ENCODE measurements at places on chromosomes 7 and 10.

DNA sequence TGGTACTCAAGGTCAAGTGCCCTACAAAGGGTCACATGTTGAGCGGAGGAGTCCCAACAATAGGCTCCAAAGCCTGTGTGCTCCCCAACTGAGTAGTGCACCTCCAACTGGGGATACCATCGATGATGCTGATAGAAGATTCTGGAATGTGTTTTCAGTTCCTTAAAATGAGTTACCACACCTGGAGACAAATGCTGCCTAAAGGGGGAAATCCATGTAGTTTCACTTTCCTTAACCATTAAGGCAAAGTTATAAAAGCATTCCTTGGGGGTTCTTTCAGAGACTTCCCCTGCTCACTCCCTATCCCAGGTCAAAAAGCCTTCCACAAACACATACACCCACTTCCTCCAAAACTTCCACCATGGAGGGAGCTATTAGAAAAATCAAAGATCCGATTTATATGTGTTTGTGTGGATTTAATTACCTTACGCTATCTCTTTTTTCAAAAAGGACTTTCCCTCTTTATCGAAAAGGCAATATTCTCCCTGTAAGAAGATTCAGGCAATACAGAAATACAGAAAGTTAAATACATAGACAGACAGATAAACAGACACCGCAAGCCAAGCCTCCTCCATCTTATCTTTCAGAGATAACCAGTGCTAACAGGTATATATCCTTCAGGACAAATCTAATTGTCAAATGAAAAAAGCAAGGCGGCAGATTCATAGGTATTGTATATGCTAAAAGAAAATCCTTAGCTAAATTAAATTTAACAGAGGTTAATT, 135.9 kb upstream of the ASAH2 start:
- no peak for DNase-seq

- DNase-seq: no peak
These were observed 10.2 kb upstream of the CH25H start for GRCh38 chr10:89217057-89217990.

GRCh38 chr7:115113776-115114175, 191.9 kb downstream of the MDFIC start:
- no peak for DNase-seq

- no peak for DNase-seq
These were observed 12.4 kb upstream of the TCERG1L start for GRCh38 chr10:131323880-131324279.

DNA sequence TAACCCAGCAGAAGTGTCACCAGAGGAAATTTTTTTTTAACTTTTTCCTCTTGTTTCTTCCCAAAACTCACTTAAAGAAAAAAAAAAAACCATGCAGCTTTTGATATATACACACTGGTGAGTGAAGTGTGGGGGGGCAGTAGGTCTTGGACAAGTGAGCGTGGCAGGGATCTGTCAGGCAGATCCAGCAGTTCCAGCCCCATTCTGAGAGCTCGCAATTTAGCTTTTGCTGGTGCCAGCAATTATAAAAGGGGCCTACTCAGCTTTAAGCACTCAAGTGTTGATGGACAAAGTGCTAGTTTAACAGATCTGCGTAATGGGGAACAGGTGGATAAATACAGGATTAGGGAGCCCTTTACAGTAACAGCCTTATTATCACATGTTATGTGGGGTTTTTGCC, 619.2 kb upstream of the GALNT17 start:
- no peak for DNase-seq

GRCh38 chr7:129612112-129613015, 844 bp downstream of the NRF1 start:
- no peak for DNase-seq

DNA sequence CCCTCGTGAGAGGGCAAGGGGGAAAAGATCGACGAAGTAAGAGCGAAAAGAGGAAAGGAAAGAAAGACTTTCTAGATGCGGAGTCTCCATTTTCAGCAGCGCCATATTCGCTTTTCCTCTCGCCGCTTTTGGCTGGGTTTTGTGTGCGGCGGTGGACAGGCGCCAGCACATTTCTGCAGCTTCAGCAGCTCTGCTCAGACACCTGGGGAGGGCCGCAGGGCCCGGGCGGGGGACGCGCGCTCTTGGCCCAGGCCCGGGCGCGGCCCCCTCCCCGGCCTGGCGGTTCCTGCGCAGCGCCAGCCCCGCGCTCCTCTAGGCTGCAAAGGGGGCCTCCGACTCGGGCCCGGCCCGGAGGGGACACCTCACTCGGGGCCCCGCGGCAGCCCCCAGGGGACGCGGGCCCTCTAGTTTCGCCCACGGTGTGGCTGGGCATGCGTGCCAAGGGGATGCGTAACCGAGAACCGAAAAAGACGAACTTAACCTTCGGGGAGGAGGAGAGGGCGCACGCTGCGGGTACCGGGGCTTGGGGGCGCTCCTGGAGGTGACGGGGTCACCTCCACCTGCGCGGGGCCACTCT, 34.5 kb upstream of the EBLN1 start:
- no peak for DNase-seq

- no peak for DNase-seq
These were observed 119.5 kb upstream of the KLF6 start for GRCh38 chr10:3904419-3904960.

DNA sequence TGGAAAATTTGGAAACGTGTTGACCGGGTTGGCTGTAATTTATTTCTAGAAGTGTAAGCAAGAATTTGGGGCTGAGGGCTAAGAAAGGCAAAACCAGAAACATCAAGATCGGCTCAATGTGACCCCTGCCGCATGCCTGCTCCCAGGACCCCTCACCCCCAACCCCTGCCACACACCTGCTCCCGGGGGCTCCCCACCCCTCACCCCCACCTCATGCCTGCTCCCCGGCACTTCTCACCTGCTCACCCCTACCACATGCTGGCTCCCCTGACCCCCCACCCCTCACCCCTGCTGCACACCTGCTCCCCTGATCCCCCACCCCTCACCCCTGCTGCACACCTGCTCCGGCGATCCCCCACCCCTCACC, 19.0 kb upstream of the CFAP46 start:
- DNase-seq: no peak

GRCh38 chr7:55423277-55423711, 58.2 kb downstream of the LANCL2 start:
- no peak for DNase-seq

GRCh38 chr7:134089446-134089845, 37.7 kb upstream of the LRGUK start:
- DNase-seq: no peak

DNA sequence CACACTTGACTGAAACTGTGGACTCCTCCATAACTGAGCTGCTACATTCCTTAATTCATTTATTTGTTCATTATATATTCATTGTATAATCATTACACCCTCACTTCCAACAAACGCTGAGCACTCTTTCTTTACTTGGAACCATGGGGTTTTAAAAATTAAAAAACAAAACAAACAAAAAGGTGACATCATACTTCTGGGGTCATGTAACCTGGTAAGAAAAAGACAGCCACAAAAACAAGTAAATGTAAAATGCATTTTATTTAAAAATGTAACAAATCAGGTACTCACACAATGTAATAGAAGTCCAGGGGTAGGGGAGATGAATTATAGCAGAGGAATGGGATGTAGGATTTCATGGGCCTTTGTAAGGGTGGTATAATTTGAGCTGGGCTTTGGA, 25.1 kb downstream of the PLEKHS1 start:
- DNase-seq: no peak

- no peak for DNase-seq
These were observed 11.1 kb downstream of the LRRC4 start for GRCh38 chr7:128020159-128020558.

DNA sequence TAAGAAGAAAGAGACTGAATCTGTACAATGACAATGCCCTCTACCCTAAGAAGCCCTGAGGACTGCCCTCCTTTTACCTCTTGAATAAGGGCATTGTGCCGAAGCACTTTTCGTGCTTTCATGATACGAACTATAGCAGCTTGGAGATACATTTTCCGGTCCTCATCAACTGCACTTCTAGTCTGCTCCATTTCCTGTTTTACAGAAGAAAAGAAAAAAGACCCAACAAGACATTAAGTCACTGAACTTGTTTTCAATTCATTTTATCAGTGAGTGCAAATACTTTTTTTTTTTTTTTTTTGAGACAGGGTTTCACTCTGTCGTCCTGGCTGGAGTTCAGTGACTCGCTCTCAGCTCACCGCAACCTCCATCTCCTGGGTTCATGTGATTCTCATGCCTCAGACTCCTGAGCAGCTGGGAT, 78.4 kb downstream of the CUL2 start:
- no peak for DNase-seq

- no peak for DNase-seq
These were observed 6.4 kb upstream of the MSS51 start for GRCh38 chr10:73439605-73440312.

DNA sequence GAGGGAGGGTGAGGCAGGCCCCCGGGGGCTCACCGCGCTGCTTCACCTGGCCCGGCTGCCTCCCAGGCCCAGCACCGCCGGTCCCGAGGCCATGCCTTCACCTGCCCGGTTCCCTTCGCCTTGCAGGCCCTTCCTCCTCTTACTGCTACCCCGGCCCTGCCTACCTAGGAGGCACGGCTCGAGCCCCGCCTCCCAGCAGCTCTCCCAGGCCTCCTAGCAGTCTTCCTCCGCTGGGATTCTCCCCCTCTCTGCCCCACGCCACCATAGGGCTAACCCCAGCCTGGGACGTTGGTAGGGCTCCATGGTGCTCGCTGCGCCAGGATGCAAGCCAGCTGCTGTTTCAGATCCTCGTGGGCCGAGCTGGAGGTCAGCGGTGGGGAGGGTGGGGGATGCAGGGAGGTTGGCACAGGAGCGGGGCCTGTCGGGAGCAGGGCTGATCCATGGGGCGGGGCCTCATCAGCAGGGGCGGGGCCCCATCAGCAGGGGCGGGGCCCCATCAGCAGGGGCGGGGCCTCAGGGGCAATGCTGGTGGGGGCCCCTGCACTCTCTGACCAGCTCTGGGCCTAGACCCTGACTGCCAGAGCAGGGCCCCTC, 63.3 kb downstream of the RASGEF1A start:
- no peak for DNase-seq

DNA sequence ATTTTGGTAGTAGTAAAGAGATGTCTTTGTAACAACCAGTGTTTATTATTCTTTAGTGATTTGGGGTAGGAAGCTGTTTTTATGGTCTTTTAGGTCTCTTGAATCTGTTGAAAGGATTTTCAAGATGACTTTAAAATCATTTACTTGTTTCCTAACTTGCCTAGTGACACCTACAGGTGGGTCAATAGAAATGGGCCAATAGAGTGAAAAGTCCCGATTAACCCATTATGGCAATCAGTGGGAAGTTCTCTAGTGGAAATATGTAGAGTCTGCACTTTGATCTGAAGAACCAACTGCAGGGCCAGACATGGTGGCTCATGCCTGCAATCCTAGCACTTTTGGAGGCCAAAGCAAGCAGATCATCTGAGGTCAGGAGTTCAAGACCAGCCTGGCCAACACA, 374.7 kb upstream of the BMPER start:
- DNase-seq: no peak

DNA sequence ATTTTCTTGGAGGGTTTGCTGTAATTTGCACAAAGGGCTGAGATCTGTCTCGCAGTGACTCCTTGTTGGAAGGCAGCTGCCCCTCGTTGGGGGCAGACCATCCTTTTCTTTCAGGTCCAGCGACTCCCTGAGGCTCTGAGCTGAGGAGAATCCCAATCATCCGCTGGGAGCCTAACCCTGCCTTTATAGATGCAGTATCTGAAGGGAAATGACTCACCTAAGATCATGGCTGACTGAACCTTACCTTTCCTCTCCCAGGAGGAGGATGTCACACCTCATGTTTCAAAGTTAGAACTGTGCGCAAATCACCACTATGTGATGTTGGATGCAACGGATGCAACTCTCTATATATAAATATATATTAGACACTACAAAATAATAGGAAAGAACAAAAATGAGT, 36.4 kb upstream of the MXI1 start:
- no peak for DNase-seq

GRCh38 chr7:117769085-117769484, 104.2 kb downstream of the CTTNBP2 start:
- DNase-seq: no peak

- peak; percentile 43 for DNase-seq
These were observed 4.6 kb downstream of the TRPV6 start for GRCh38 chr7:142880876-142881505.

DNA sequence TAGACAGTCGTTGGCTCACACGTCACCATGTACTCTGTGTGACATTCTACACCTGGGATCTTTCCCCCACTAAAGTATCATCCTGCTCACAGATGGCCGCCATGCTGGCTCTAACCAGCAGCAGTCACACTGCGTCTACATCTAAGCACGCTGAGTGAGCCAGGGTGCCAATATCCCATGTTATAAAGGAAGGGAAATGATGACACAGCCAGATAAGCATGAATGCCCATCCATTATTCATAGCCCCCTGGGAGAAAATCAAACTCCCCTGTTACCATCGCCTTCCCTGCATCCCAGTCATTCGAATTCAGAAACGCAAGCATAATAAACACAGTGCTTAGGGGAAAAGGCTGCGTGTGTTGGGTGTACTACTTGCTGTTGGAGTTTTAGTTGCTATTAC, 698.2 kb upstream of the AUTS2 start:
- no peak for DNase-seq

GRCh38 chr7:33143996-33144718, 14.8 kb downstream of the BBS9 start:
- no peak for DNase-seq

DNA sequence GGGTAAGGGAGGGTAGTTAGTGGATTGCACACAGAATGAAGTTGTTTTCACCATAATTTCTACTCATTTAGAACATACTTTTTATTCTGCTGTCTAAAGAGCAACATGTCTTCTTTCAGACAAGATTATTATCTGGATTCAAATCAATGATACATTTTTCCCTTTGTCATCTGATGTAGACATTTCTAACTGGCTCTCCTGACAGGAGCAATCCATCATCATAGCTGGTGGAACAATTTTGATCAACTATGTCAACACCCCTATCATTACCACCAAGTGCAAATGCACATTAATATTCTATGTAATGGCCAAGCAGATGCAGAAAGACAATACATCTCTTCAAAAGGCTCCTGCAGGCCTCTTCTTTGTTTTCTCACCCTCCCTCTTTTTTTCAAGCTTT, 672.9 kb upstream of the LRRTM3 start:
- no peak for DNase-seq

- no peak for DNase-seq
These were observed 353.2 kb downstream of the AUTS2 start for GRCh38 chr7:69951458-69951857.

DNA sequence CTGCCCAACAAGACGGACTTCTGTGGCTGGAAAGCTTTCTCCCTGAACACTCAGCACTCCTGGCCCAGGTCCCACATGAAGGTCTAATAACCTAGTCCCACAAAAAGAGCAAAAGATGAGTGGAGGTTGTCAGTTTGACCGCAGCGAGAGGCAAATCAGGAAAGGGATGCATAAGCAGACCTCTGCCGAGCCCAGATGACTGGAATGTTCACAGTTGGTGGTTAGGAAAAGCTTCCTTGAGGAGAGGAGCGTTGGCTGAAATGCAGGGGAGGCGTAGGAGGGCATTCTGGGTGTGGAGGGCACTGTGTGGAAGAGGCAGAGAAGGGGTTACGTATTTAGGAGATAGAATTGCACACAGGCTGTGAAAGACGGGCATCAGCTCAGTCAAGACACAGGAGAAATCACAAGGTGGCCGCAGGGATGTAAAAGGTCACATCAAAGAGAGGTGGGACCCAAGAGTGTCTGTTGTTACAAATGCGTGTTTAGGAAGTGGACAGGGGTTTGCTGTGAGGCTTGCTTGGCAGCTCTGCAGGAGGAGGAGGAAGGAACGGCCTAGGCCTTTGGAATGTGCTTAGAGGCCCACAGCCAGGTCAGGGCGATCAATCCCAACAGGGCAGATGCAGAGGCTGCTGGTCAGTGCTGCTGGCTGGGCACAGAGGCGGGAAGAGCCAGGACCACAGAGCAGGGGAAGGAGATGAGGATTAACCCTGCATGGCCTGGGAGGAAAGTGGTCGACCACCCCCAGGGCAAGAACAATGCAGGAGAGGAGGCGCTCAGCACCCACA, 133.5 kb downstream of the VIPR2 start:
- DNase-seq: no peak
